Adrenal gland (tissue), 19 donors: ENCODE measurements at places on chromosomes 11 and 22.

DNA sequence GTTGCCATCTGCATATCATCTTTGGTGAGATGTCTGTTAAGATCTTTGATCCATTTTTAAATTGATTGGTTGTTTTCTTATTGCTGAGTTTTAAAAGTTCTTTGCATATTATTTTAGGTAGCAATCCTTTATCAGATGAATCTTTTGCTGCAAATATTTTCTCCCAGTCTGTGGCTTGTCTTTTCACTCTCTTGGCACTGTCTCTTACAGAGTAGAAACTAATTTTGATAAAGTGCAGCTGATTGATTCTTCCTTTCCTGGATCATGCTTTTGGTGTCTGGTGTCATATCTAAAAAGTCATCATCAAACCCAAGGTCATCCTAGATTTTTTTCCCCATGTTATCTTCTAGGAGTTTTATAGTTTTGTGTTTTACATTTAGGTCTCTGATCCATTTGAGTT lies 112.6 kb downstream of the NAT10 start:
- no peak for DNase-seq

DNA sequence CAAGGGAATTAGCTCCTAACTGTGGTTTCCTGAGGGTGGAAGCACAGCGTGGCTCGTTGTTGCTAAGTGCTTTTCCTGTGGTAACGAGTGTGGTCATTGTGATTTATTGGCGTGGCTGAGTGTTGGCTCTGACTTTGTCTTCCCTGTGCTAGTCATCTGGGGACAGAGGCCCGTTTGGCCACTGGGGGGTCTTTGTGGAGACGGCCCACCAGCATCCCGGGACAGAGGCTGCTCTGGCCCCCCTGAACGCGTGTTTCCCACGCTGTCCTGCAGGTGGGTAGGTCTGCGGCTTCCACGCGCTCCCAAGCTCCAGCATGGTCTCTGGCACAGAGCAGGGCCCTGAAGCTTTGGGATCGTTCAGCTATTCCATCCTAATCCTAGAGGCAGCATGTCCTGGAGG lies 1040.0 kb downstream of the TBC1D22A start:
- no peak for DNase-seq

GRCh38 chr11:2138068-2138430 lies 1.1 kb downstream of the IGF2 start:
- no peak for DNase-seq

- no peak for DNase-seq
These were observed 75.6 kb upstream of the APOA1 start for GRCh38 chr11:116913000-116913399.

DNA sequence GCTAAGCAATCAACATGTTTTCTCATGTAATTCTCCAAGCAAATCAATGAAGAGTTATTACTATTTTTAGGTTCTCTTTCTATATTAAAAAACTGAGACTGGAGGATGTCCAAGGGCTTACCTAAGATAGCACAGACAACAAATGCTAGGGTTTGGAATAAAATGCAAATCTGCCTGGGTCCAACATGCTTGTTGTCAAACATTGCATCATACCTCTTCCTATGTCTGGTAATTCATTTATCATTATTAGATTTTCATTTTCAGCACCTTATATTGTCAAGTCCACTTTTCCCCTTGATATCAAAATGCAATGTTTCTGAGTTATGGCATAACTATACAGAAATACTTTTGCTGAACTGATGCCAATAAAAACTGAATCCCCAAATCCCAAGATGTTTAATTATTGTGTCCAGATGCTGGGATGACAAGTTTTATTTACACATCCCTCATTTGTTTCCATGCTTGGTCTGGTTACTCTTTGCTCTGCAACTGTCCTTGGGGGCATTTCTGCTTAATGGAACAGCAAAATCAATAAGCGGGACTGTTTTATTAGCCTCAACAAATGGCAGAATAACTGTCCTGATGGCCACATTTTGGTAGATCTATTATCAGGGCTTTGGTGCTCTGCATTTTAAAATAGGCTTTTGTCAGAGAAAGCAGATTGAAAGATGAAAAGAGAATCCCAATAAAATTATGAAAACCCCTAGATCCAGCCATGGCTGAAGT lies 86.0 kb downstream of the C11orf87 start:
- DNase-seq = no peak
